ENCODE measurements at places on chromosomes 1 and 21.

GRCh38 chr1:162218975-162219374, 149.5 kb downstream of the NOS1AP start:
- DNase-seq = no peak

DNA sequence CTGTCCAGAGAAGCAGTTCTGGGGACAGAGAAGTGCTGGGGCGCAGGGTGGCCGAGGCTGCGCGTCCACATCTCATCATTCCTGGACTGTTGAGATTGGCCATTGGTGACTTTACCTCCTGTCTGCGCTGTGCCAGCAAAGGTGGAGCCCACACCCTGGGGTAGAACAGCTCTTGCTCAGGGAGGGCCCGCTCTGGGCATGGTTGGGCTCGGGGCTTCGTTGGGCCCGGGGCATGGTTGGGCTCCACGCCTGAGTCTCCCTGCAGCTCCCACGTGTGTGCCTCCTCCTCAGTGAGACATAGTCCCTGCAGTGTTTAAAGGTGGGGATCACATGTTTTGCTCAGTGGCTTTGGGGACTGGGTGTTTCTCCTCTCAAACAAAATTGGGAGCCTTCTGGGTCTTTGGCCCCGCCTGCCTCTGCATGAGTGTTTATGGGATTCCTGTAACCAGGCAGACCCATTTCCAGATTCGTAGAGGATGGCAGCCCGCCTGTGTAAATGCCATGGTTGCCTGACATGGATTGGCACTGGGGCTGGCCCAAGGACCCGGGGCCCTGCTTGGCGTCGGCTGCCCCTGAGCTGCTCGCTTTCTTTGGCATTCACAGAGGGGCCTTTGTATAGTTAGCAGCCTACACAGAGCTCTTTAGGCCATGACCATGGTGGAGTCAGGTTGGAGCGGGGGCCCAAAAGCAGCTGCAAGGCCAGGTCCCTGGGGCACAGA, 104.6 kb downstream of the TLR5 start:
- DNase-seq = no peak

DNA sequence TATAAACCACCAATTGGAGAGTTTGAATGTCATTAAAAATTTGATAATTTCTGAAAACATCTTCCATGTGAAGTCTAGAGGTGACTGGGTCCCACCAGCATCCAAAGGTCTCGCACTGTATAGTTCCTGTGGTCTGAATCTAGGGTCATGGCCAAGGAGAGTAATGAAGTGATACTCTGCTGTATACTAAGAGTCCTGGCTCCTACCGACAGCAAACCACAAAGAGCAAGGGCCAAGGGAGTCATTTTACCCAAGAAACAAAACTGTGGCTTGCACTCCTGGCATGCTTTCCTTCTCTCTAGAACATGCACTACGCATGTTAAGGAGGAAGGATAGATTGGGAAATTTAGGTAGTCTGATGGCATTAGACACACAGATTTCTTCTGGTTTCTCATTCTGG, 115.6 kb downstream of the BRINP2 start:
- DNase-seq = no peak

DNA sequence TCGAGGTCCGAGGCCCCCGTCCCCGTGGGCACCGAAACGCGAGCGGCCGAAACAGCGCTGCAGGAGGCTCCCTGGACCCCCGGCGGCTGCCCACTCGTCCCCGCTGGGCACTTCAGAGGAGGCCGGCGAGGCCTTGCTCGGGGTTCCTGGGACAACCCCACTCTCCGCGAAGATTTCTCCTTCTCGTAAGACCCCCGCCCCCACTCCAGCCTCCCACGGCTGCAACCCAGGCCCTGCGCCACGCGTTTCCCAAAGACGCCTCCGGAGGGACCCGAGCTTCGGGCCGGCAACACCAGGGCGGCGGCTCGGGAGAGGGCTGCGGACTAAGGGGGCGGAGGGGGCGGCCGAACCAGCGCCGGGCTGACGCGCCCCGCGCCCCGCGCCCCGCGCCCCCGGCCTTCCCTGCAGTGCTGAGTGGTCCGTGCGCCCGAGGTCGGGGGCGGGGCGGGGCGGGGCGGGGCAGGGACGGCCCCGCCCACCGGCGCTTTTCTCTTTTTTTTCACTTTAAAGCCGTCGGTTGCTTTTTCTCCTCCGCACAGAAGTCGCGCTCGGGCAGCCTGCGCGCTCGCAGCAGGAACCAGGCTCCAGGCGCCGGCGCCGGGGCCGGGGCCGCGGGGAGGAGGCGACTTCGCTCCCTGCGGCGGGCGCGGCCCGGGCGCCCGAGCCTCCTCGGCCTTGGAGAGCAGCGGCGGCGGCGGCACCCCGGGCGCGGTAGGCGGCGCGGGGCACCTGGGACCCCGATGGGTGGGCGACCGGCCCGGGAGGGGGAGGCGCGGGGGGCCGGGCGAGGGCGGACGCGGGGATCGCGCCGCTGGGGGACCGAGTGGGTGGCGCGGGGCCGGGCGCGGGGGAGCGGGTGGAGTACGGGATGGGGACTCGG, at the start of gene SPSB1:
SPSB1 (plus strand) TSS at position 534 of the 880 bp plus-strand sequence. CDS start 62,998 bp downstream, outside the sequence.
- DNase-seq = no peak

DNA sequence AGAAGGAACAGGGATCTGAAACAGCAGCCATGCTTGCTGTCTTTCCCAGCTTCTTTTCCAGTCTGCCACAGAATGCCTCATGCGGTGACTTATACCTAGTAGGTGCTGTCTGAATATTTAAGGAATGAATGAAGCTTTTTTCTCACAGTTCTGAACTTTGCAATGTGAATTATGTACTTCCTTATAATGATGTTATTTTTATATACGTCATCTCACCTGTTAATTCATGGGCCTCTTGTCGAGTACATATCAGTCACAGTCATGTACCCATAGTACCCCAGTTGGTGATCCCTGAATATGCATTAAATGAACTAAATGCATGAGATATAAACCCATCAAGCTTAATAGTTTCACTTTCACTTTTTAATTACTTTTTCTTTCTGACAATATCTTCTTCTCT, 132.7 kb downstream of the NTNG1 start:
- no peak for DNase-seq

- no peak for DNase-seq
Measured at GRCh38 chr1:58774027-58774426, 9.8 kb downstream of the JUN start.

GRCh38 chr1:37930246-37931101, 16.4 kb downstream of the INPP5B start:
- no peak for DNase-seq

DNA sequence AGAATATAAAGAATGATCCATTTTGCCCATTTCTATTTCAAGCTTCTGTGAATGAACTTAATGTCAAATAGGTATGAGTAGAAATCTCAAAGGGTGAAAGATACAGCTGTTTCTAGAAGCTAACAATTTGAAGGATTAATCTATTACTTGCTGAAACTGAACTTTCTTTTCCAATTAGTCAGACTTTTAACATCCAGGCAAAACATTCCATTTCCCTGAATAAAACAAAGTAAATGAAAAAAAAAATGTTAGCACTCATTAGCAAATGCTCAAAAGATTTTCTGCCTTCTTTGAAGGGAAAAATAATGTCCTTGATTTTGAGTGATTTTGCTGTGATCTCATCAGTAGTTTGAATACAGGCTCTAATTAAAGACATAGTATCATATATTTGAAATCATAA, 447.6 kb upstream of the PRMT6 start:
- no peak for DNase-seq

DNA sequence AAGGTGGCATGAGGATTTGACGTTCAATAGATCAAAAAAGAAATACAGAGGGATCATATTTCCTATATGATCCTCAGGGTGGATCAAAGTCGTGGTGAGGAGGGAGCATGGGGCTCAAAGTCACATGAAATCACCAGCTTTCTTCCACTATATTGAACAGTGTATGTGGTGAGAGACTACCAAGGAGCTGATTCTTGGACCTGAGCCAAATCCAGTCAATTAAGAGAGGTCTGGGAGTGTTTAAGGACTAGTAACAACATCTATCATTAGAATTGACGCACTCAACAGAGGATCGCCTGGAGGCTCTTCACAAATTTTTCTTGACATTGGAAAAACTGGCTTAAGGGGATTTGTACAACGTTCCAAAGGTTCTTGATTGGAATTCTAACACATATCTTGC, 267.7 kb upstream of the PROX1 start:
- no peak for DNase-seq

- no peak for DNase-seq
Measured at GRCh38 chr21:27248814-27249213, 281.9 kb upstream of the ADAMTS5 start.

DNA sequence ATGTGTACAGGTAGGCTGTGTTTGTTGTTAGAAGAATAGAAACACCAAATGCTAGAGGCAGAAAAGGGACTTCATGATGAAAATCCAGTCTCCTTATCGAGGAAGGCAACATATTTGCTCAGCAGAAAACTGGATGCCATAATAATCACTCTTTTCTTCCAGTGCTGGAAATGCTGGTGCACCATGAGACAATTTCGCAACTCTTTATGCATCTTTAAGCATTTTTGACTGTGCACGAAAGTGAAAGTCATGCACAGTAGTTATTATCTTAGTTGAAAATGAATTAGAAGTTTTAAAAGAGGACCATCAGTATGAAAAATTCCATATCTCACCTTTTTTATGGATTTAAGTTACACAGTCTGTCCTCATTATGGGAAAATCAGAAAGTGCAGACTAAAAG, 29.1 kb downstream of the SMYD2 start:
- no peak for DNase-seq

DNA sequence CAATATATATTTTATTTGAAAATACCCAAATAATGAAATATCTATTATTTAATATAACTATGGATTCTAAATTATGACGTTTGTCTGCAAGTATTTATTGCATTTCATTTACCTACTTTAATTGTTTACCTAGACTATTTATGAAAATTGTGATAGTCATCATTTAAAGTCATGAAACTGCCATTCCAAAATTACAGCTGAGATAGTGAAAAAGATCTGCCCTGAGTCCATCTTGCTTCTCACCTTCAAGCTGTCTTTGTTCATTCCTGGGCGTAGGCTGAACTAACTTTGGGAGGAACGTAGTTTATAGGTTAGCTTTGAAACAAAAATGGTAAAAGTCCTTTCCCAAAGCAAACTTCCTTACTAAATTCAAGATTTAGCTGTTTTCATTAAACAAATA, 12.4 kb upstream of the HPDL start:
- no peak for DNase-seq

GRCh38 chr1:193036337-193037047, 22.7 kb downstream of the UCHL5 start:
- DNase-seq = no peak

DNA sequence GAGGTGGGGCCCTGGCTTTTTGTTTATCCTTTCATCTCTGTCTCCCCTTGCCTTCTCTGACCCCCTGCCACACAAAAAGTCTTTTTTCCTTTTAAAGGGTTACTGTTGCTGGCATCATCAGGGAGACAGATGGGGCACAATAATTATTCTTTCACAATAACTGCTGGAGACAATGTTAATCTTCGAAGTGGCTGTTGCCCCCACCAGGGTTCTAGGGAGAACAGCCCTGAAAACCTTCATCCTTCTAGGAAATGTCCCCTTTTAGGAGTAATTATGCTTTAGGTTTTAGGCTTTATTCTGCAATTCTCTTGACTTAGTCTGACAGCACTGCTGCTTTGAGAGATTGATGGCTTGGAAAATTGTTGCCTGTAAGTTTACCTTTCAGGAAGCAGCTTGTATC, 150.0 kb downstream of the NOS1AP start:
- no peak for DNase-seq

- DNase-seq = no peak
Measured at GRCh38 chr1:224203243-224204016, 20.4 kb downstream of the DEGS1 start.

GRCh38 chr1:226772446-226773139, 33.5 kb upstream of the ITPKB start:
- no peak for DNase-seq

GRCh38 chr1:180235077-180235501, 5.0 kb downstream of the LHX4 start:
- DNase-seq = no peak

Data from NCI-H1436 treated with DMSO at 0.1 percent for 48 hours (cell line).